Fibroblast of the aortic adventitia (primary cell): ENCODE measurements at places on chromosomes 1 and 21. TPM values are rescaled to one million over a fixed set of nuclear protein-coding genes. Genes with fewer than 3 reads are reported as not detected.
A peak's percentile ranks its signal among the peaks of the same experiment; 100 is the strongest.

RAB42 gene
- 1.6 and 3.4 TPM in 2 replicates for total RNA-seq

- DNase-seq, result peak; percentile 94
These were observed 10.8 kb upstream of the FAAP20 start for GRCh38 chr1:2205191-2205952.

DNA sequence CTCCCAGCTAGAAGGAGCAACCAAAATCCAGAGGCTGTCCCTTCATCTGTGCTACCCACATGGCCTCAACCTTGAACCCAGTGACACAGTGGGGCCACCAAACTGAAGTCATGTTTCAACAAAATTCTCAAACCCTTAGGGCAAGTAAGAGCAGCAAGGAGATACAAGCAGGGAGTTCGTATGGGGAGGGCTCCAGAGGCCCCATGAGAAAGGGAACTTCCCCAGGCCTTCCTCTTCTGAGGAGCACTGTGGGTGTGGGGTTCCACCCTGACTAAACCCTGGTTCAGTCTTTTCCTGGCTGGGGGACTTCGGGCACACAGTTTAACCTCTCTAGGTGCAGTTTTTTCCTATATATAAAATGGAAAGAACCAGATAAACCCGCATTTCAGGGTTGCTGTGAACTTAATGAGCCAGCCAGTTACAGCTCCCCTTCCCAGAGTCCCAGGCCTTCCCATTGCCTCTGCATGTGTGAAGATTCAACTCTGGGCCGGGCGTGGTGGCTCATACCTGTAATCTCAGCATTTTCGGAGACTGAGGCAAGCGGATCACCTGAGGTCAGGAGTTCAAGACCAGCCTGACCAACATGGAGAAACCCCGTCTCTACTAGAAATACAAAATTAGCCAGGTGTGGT, 8.0 kb upstream of the THEMIS2 start:
- no peak for DNase-seq

GRCh38 chr1:58727364-58727763, 27.5 kb upstream of the MYSM1 start:
- DNase-seq, result peak; percentile 82

DNA sequence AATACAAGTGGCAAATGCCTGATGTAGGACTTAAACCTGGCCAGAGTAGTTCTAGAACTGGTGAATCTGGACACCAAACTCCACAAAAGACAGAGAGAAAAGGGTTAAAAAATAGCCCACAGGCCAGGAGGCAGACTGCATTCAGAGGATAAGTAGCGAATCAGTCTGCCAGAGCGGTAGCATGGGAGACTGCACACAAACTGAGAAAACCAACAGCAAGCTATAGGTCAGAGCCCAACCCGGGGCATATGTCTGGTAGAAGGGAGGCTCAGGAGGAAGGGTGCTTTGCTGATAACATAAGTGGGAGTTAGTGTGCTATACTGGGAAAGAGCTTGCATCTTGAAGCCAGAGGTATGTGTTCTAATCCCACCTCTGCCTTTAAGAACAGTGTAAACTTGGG, 4.0 kb downstream of the LRRC53 start:
- no peak for DNase-seq

- DNase-seq, result peak; percentile 16
These were observed 77.8 kb upstream of the CD55 start for GRCh38 chr1:207243442-207244408.

ASCL5 gene
- total RNA-seq, result not detected in 2 replicates

GRCh38 chr1:80926531-80926930, 874.2 kb upstream of the ADGRL2 start:
- DNase-seq, result no peak

GRCh38 chr1:215568299-215568692, 1.2 kb downstream of the KCTD3 start:
- DNase-seq, result peak; percentile 64

- no peak for DNase-seq
These were observed 43.3 kb downstream of the COQ8A start for GRCh38 chr1:226983247-226983991.

NPR1 gene
- total RNA-seq, result 1.5 and 24.0 TPM in 2 replicates

GJB5 gene
- total RNA-seq, result not detected in 2 replicates

NDUFV3 gene
- 51.4 and 53.1 TPM in 2 replicates for total RNA-seq

DNA sequence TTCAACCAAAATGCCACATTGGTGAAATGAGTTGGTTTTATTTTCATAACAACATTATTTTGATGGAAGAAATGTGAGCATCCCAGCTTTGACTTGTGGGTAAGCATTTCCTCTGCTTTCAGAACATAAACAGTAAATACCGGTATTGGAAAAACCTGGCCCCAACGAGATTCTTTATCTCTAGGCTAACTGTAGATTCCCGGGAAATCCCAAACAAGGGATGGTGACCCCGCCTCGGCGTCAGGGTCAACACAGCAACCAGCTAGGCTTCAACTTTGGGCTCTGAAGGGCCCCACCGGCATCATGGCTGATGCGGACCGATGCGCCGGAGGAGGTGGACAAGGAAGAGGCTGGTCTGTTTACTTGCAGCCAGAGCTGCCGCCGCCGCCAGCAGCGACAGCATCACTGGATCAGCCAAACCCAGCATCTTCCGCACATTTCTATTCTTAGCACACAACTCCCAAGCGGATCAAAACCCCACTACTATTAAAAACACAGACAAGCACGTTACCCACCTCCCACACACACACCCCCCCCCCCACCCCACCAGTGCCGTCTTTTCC, 1.1 kb downstream of the AKT3 start:
- DNase-seq, result peak; percentile 67

DNA sequence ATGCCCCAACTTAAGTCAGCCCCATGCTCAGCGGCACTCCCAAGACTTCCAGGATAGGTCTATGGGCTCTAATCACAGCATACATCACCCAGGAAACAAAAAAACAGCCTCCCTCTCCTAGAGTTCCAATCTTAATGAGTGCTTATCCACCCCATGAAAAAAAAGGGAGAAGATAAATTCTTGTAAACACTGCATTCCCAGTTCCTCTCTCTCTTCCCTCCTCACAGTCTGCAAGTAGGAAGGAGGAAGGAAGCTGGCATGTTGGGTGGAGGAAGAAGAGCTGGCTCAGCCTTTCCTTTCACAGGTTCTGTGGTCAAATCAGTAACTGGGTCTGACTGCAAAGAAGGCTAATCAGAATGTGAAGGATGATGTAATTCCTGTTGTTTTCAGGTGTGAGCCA, 69.9 kb upstream of the ZC3H11B start:
- no peak for DNase-seq

GRCh38 chr1:66349242-66349641, 184.7 kb upstream of the SGIP1 start:
- no peak for DNase-seq

C8B gene
- total RNA-seq, result not detected in 2 replicates
